HFFc6 (cell line): ENCODE measurements at places on chromosomes 5 and 9. TPM values are rescaled to one million over a fixed set of nuclear protein-coding genes. Genes with fewer than 3 reads are reported as not detected.

The PCDHGA11 gene
- total RNA-seq: 2.1 to 11.4 TPM (median 2.8 TPM) in 3 replicates

GRCh38 chr9:138098116-138098907, 220.7 kb downstream of the CACNA1B start:
- no peak overlapping the region; the same call in 1 of the 2 replicates for H3K4me3 ChIP-seq
- peaks cover 2% of the 10 kb centered on the region for H3K27me3 ChIP-seq
- no peak for DNase-seq
- H3K4me1 ChIP-seq: no peaks in the 10 kb centered on the region

The SPATA31C1 gene
- not detected in 3 replicates for total RNA-seq

GRCh38 chr9:123924727-123925126, 5.2 kb downstream of the DENND1A start:
- peak; percentile 59 for DNase-seq
- peak overlapping the region; percentile 65 for H3K27ac ChIP-seq
- H3K4me3 ChIP-seq: 0 out of 2 replicates have a peak overlapping the region, but pooled peaks have one; percentile 23
- peaks cover 84% of the 10 kb centered on the region for H3K4me1 ChIP-seq

DNA sequence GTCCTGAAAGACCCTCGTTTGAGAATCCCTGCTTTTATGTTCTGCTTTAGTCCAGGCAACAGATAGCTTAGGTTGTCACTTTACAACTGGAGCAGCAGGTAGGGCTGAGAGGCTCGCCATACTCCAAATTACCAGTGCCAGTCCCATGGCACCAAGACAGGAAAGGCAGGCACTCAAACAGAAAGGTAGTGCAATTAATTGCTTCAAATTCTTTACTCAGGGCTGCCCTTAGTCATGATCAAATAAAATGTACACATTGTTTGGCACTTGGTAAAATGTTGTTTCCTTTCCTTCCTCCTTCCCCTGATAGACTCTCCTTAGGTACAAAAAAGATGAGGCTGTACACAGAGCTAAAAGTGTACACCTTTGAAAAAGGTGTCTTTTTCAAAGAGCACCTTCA, 115.8 kb upstream of the CCDC152 start:
- H3K27ac ChIP-seq: no peak overlapping the region
- DNase-seq: no peak
- H3K4me3 ChIP-seq: no peak overlapping the region
- H3K4me1 ChIP-seq: no peaks in the 10 kb centered on the region
- no peaks in the 10 kb centered on the region for H3K36me3 ChIP-seq

- H3K4me1 ChIP-seq: no peaks in the 10 kb centered on the region
- DNase-seq: no peak
- H3K4me3 ChIP-seq: no peak overlapping the region
- H3K27me3 ChIP-seq: peaks cover 37% of the 10 kb centered on the region
- H3K27ac ChIP-seq: no peak overlapping the region
Measured at GRCh38 chr9:36837431-36838405, 196.3 kb downstream of the PAX5 start.

DNA sequence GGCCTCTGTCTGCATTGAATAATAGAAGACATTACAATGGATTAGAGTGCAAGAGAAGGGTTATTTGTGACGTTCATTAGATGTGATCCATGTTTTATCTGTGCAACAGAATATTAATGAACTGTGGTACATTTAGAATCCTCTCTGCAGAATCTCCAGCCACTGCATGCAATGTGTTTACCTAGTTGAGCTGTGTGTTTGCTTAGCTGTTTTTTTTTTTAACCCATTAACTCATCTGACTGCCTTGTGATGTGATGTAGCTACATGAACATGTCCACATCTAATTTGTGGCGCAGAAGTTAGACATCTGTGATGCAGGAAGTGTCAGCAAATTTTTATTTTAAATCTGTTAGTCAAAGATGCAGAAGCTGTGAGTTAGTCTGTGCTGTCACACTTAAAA, 236.9 kb downstream of the CD180 start:
- peaks cover 52% of the 10 kb centered on the region for H3K4me1 ChIP-seq
- peak; percentile 17 for DNase-seq
- H3K36me3 ChIP-seq: no peaks in the 10 kb centered on the region
- H3K27me3 ChIP-seq: peaks cover 2% of the 10 kb centered on the region; the same call in 1 of the 2 replicates
- peak overlapping the region; percentile 85 for H3K4me3 ChIP-seq
- peak overlapping the region; percentile 83 for H3K27ac ChIP-seq

DNA sequence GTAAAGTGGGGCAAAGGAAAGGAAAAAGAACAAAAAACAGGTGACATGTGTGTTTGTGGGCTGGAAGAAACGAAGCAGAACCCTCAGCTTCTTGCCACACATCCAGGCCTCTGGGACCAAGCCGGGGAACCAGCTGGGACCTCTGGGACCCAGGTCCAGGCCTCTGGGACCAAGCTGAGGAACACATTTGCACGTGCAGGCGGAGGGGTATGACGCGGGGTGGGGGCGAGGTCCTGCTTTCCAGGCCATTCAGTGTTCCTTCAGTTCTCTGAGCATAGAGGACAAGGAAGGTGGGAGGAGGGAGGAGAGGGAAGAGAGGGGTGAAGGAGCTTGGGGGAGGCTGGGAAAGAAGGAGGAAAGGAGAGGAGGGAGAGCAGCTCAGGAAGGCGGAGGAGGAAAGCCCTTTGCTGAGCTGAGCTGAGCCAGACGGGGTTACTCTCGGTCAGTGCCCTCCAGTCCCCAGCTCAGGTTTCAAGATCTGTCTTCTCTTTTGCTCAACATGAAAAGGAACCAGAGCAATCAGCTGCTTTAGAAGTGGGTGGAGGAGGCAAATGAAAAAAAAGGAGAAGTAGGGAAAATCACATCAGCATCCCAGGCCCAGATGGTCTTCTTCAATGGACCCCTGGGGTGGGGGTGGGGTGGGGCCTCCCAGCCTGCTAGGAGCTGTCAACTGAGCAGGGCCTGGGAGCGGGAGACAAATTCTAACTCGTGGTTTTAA, 59.1 kb downstream of the ABCA1 start:
- H3K36me3 ChIP-seq: no peaks in the 10 kb centered on the region
- peaks cover 3% of the 10 kb centered on the region; the same call in 1 of the 2 replicates for H3K27me3 ChIP-seq
- peak overlapping the region; percentile 75 for H3K27ac ChIP-seq
- peak; percentile 65 for DNase-seq

DNA sequence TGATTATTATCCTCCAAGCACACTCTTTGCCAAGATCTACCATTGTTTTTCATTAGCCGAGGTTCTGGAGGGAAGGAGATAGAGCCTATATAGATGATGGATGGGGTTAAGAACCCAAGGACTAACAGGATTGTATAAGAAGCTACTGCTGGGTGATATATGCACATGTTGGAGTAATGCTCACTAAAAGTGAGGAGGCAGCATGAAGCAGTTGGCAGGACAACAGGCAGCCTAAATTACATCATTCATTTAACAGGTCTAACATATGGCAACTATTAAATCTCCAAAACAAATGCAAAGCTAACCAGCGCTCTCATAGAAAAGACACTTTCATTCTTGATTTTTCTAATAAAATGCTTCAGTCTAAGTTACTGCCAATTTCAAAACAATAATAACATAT, 293.2 kb downstream of the EPB41L4A start:
- H3K4me1 ChIP-seq: peaks cover 7% of the 10 kb centered on the region
- H3K4me3 ChIP-seq: no peak overlapping the region
- no peak for DNase-seq
- no peaks in the 10 kb centered on the region for H3K36me3 ChIP-seq
- H3K27me3 ChIP-seq: no peaks in the 10 kb centered on the region; the same call in 1 of the 2 replicates

DNA sequence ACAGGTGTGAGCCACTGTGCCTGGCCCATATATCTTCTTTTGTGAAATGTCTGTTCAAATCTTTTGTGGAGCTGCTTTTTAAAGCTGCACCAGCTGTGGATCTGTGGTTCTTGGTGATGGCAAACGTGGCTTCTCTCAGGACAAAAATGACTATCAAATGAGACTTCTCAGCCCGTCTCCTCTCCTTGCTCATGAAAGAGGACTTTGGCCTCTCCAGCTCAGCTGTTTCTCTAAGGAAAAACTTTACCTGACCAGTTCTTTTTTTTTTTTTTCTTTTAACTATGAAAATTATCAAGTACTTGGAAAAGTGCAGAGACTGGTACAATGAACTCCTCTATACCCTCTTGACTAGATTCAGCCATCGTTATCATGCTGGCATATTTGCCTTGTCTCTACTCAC, 44.8 kb downstream of the RALGPS1 start:
- H3K27ac ChIP-seq: no peak overlapping the region
- H3K36me3 ChIP-seq: no peaks in the 10 kb centered on the region
- peaks cover 3% of the 10 kb centered on the region for H3K27me3 ChIP-seq
- peaks cover 28% of the 10 kb centered on the region for H3K4me1 ChIP-seq

GRCh38 chr5:168962306-168962705, 338.6 kb downstream of the SLIT3 start:
- H3K4me3 ChIP-seq: no peak overlapping the region
- peaks cover 8% of the 10 kb centered on the region; the same call in 1 of the 2 replicates for H3K4me1 ChIP-seq
- no peak for DNase-seq
- peaks cover 7% of the 10 kb centered on the region for H3K27me3 ChIP-seq
- H3K27ac ChIP-seq: no peak overlapping the region

GRCh38 chr5:74552101-74552500, 88.4 kb downstream of the ENC1 start:
- DNase-seq: no peak
- H3K4me1 ChIP-seq: peaks cover 8% of the 10 kb centered on the region
- H3K27ac ChIP-seq: no peak overlapping the region
- H3K27me3 ChIP-seq: peaks cover 3% of the 10 kb centered on the region; the same call in 1 of the 2 replicates
- no peak overlapping the region for H3K4me3 ChIP-seq
- no peaks in the 10 kb centered on the region for H3K36me3 ChIP-seq

The PIP5KL1 gene
- 1.7 and 2.2 TPM in 2 replicates for total RNA-seq
